ENCODE measurements at places on chromosomes 3 and 15.
A peak's percentile ranks its signal among the peaks of the same experiment; 100 is the strongest.

DNA sequence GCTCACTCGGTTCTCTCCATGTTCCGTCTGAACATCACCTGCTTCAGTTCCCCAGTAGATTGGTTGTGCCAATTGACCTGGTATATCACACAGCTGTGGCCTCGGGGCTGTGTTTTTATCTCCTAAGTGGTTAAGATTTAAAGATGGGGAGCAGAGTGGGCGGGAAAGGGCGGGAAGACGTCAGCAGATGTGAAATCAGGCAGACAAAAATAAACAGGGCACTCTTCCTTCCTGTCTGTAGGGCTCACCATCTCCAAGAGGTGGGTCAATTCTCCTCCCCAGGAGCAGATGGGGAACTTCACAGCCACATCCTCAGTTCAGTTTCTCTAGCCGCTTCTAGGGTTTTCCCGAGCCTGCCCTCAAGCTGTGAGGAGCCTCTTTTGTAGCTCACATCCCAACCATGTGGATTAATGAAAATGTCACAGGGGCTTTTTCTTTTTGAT is 26.8 kb upstream of the LIMD1 start:
- peaks cover 4% of the 10 kb centered on the region for H3K36me3 ChIP-seq
- peaks cover 7% of the 10 kb centered on the region for H3K4me1 ChIP-seq
- H3K27ac ChIP-seq: no peak overlapping the region
- H3K4me3 ChIP-seq: no peak overlapping the region

GRCh38 chr3:78804251-78805037 is 963.4 kb downstream of the ROBO1 start:
- H3K27me3 ChIP-seq: no peaks in the 10 kb centered on the region
- H3K36me3 ChIP-seq: no peaks in the 10 kb centered on the region
- H3K4me1 ChIP-seq: peaks cover 17% of the 10 kb centered on the region
- no peak overlapping the region for H3K4me3 ChIP-seq
- no peak overlapping the region for H3K27ac ChIP-seq
- no peak for DNase-seq

GRCh38 chr15:94070356-94071295 is 160.7 kb upstream of the MCTP2 start:
- no peak for DNase-seq
- peaks cover 8% of the 10 kb centered on the region for H3K36me3 ChIP-seq
- peaks cover 7% of the 10 kb centered on the region for H3K27me3 ChIP-seq

DNA sequence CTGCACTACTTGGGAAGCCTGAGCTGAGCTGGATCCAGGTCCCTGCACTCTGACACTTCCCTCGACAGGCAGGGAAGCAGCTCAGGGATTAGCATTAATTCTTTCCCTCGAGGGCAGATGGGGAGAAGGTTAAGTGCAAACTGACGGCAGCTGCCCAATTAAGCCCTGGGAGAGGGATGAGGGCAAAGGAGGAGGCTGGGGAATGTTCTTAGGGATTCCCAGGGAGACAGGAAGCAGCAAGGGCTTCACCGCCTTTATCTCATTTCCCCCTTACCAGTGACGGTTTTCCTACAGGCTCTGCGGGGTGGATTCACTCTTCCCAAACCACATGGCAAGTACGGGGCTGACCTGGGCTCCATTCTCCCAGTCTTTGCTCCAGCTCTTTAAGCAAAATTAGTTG is 519.0 kb upstream of the PROK2 start:
- no peak overlapping the region for H3K4me3 ChIP-seq
- DNase-seq: no peak
- no peaks in the 10 kb centered on the region for H3K36me3 ChIP-seq
- H3K4me1 ChIP-seq: peaks cover 31% of the 10 kb centered on the region
- H3K27me3 ChIP-seq: peaks cover 6% of the 10 kb centered on the region

- no peaks in the 10 kb centered on the region for H3K27me3 ChIP-seq
- no peak overlapping the region for H3K27ac ChIP-seq
- no peaks in the 10 kb centered on the region for H3K36me3 ChIP-seq
- H3K4me3 ChIP-seq: no peak overlapping the region
Measured at GRCh38 chr3:174675406-174675805, 183.7 kb upstream of the NAALADL2 start.

DNA sequence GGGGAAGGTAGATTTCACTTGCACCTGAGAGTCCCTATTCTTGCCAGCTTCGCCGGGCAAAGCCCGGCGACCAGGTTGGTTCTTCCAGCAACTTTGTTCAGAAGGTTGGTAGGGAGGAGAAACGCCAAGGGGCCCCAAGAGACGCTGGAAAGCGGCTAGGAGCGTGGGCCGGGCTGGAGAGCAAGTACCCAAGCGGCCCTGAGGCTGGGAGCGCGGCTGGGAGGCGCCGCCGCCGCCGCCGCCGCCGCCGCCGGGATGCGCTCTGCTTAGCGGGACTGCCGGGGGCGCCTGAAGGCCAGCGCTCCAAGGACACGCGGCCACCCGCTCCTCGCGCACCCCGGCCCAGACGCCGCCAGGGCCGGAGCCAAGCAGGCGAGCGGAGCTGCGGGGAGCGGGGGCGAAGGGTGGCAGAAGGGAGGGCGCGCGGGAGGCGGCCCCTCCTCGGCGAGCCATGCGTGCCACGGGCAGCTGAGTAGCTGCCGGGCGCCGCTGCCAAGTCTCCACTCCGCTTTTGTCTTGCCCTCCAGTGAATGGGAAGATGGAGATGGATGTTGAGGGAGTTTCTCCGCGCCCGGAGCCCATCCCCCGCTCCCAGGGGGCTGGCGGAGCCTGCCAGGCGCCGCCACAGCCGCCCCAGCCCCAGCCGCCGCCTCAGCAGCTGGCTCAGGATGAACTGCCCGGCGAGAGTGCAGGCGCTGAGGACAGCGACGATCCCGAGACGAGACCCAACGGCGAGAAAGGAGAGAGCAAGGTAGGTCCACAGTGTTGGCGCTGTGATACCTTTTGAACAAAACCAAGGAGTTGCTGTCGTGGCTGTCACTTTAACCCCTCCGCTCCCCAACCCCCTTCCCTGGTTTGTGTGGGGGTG is 227.4 kb upstream of the AZI2 start:
- peaks cover 12% of the 10 kb centered on the region for H3K4me1 ChIP-seq
- no peak for DNase-seq
- H3K27ac ChIP-seq: no peak overlapping the region

DNA sequence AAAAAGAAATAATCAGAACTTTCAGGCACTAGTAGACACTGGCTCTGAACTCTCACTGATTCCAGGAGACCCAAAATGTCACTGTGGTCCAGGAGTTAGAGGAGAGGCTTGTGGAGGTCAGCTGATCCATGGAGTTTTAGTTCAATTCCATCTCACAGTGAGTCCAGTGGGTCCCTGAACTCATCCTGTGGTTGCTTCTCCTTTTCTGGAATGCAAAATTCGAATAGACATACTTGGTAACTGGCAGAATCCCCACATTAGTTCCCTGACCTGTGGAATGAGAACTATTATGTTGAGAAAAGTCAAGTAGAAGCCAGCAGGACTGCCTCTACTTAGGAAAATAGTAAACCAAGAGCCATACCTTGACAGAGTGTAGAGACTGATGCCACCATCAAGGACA is 87.3 kb upstream of the OXTR start:
- H3K36me3 ChIP-seq: peaks cover 4% of the 10 kb centered on the region
- no peaks in the 10 kb centered on the region for H3K27me3 ChIP-seq
- no peak overlapping the region for H3K4me3 ChIP-seq

DNA sequence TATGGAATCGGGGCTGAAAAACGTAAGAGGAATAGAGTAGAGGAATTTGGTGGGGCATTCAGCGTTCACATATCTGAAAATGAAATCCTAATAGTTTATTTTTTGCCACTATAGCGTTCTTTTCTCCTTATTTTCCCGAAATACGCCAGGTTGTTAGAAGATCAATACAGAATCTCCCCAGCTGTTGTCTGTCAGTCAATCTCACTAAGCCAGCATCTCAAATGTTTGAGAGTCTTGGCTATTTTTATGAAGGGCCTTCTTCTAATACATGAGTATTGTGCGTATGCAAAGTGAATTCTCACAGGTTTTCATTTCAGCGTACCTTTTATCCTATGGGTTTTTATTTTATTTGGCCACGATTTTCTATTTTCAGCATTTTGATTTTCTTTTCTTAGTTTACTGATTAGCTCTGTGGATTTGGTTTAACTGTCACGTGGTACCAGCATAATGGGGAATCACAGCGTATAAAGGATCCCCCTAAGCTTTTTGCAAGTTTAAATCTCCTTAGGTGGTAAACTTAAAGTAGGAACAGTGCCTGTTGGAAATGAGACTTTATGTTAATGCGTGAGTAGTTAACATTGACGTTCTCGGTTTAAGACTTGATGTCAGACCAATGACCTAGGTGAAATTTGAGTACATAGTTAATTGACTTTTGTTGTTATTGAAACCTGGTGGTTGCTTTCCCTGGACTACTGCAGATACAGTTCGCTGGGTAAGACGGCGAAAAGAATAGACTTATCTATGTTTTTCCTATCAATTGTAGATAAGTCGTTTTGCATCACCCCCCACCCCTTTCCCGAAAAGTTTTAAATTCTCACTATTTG is 1.3 kb downstream of the FXR1 start:
- DNase-seq: no peak
- H3K27me3 ChIP-seq: no peaks in the 10 kb centered on the region
- peak overlapping the region; percentile 94 for H3K4me3 ChIP-seq
- peaks cover 31% of the 10 kb centered on the region for H3K4me1 ChIP-seq

DNA sequence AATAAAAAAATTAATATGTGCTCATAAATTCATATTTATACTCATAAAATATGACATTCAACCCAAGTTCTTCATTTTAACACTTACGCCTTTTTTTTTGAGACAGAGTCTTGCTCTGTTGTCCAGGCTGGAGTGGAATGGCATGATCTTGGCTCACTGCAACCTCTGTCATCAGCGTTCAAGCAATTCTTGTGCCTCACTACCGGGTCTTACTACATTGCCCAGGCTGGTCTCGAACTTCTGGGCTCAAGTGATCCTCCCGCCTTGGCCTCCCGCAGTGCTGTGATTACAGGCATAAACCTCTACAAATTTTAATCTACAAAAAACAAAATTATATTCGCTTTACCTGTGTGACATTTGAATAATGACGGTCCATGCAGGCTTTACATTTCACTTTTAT is 74.1 kb upstream of the SNRPN start:
- no peaks in the 10 kb centered on the region for H3K27me3 ChIP-seq
- H3K27ac ChIP-seq: no peak overlapping the region
- H3K4me3 ChIP-seq: no peak overlapping the region
- H3K4me1 ChIP-seq: no peaks in the 10 kb centered on the region

- DNase-seq: no peak
- H3K4me1 ChIP-seq: peaks cover 53% of the 10 kb centered on the region
- no peaks in the 10 kb centered on the region for H3K27me3 ChIP-seq
- H3K27ac ChIP-seq: peak within 1 kb of the TSS; percentile 94
Measured at GRCh38 chr15:43517354-43518196, at the start of gene MAP1A. MAP1A (plus strand) TSS chr15:43517608; CDS start chr15:43521474, 3,866 bp downstream.

DNA sequence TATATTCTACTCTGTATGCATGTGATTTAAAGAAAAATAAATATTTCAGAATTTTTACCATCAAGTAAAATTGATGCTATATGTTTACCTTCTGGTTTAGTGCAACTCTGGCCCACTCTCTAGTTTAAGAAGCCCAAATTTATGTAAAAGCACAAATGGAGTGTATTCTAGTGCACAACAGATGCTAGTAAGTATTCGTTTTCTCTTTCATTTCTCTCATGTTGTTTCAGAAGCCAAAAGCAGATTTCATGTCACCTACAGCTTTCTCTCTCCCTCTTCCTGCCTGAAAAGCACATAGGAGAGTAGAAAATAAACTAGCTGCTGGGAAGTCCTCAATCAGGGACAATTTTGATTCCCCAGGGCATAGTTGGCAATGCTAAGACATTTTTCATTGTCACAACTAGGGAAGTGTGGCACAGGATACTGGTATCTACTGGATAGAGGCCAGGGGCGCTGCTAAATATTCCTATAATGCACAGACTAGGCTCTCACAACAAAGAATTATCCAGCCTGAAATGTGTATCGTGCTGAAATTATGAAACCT is 147.4 kb upstream of the ARHGEF26 start:
- DNase-seq: no peak
- H3K36me3 ChIP-seq: no peaks in the 10 kb centered on the region
- H3K4me1 ChIP-seq: no peaks in the 10 kb centered on the region
- peaks cover 3% of the 10 kb centered on the region for H3K27me3 ChIP-seq
- H3K27ac ChIP-seq: no peak overlapping the region

GRCh38 chr15:49857496-49858475 is 236.9 kb downstream of the DTWD1 start:
- no peak overlapping the region for H3K27ac ChIP-seq
- H3K4me1 ChIP-seq: peaks cover 2% of the 10 kb centered on the region
- no peaks in the 10 kb centered on the region for H3K36me3 ChIP-seq
- no peak for DNase-seq
- no peak overlapping the region for H3K4me3 ChIP-seq

DNA sequence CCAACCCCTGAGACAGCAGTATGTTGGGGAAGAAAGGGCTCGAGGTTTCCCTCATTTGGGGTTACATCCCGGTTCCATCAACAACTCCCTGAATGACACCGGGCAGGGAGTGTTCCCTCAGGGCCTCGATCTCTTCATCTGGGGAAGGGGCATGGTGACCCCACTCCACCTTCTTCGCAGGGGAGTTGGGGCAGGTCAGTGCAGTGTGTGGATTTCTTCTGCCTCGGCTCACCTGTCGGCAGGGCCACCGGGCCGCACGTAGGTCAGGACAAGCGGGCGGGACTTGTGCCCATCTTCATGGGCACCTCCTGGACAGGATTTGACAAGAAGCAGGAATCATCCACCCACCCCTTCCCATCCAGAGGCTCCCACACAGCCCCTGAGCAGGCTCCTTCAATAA is 17.4 kb downstream of the GRIP2 start:
- no peaks in the 10 kb centered on the region for H3K36me3 ChIP-seq
- peaks cover 10% of the 10 kb centered on the region for H3K4me1 ChIP-seq
- DNase-seq: no peak
- no peak overlapping the region for H3K4me3 ChIP-seq
- no peak overlapping the region for H3K27ac ChIP-seq
- H3K27me3 ChIP-seq: peaks cover 13% of the 10 kb centered on the region

GRCh38 chr3:68986496-68987208 is 26.8 kb downstream of the EOGT start:
- H3K36me3 ChIP-seq: peaks cover 49% of the 10 kb centered on the region
- no peak overlapping the region for H3K27ac ChIP-seq
- H3K4me1 ChIP-seq: peaks cover 15% of the 10 kb centered on the region
- no peaks in the 10 kb centered on the region for H3K27me3 ChIP-seq
- DNase-seq: no peak

- H3K36me3 ChIP-seq: no peaks in the 10 kb centered on the region
- no peak overlapping the region for H3K27ac ChIP-seq
- H3K4me3 ChIP-seq: no peak overlapping the region
- H3K27me3 ChIP-seq: no peaks in the 10 kb centered on the region
Measured at GRCh38 chr3:179642871-179643270, 10.0 kb upstream of the USP13 start.

DNA sequence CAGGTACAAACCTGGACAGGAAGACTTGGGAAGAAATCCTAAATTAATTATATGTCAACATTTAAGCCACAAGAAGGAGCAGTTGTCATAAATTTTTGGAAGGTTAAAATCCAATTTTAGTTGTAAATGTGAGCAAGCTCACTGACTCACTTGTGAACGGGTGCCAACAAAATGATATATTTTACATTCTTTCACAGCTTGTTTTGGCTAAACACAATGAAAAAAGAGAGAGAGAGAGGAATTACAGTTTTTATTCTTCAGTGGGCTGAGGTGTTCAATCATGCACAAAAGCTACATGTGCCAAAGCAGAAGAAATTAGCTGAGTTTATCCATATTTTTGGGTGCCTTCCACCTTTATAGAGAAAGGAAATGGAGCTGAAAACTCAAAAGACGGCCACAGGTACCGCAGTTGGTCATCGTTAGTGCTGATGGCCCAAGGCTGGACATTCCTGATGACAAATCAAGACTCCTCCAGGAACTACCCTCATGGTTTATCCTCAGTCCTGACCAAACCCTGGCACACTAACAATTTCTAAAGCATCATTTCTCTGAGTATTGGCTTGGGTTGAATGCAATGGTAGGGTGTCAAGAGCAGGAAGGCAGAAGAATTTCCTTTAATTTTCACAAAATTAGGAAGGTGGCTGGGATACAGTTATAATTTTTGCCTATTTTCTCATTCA is 37.6 kb upstream of the WNT5A start:
- H3K4me3 ChIP-seq: no peak overlapping the region
- no peaks in the 10 kb centered on the region for H3K36me3 ChIP-seq
- no peak for DNase-seq
- peaks cover 11% of the 10 kb centered on the region for H3K27me3 ChIP-seq

Data from osteocyte (in vitro differentiated cells).